ENCODE measurements at places on chromosomes 4 and X. TPM values are rescaled to one million over a fixed set of nuclear protein-coding genes. Genes with fewer than 3 reads are reported as not detected.

The ITIH6 gene
- total RNA-seq: not detected

DNA sequence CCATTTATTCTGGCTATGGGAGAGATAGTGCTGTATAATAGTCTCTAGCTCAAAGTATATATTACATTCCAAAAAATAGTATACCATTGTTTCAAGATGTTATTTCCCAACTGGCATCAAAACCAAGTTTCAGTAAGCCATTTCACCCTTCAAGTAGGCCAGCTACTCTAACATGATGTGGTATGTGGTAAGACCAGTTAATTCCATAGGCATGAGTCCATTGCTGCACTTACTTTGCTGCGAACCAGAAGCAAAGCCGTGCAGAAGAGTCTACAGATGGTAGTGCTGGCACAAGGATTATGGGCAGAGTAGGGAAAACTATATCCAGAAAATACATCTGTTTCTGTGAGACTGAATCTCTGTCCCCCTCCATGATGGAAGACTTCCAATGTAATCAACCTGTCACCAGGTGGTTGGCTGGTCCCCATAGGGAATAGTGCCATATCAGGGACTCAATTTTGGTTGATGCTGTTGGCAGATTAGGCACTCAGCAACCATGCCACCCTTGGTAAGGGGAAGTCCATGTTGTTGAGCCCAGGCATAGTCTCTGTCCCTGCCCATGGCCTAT, 49.8 kb upstream of the HSD17B10 start:
- DNase-seq: no peak

DNA sequence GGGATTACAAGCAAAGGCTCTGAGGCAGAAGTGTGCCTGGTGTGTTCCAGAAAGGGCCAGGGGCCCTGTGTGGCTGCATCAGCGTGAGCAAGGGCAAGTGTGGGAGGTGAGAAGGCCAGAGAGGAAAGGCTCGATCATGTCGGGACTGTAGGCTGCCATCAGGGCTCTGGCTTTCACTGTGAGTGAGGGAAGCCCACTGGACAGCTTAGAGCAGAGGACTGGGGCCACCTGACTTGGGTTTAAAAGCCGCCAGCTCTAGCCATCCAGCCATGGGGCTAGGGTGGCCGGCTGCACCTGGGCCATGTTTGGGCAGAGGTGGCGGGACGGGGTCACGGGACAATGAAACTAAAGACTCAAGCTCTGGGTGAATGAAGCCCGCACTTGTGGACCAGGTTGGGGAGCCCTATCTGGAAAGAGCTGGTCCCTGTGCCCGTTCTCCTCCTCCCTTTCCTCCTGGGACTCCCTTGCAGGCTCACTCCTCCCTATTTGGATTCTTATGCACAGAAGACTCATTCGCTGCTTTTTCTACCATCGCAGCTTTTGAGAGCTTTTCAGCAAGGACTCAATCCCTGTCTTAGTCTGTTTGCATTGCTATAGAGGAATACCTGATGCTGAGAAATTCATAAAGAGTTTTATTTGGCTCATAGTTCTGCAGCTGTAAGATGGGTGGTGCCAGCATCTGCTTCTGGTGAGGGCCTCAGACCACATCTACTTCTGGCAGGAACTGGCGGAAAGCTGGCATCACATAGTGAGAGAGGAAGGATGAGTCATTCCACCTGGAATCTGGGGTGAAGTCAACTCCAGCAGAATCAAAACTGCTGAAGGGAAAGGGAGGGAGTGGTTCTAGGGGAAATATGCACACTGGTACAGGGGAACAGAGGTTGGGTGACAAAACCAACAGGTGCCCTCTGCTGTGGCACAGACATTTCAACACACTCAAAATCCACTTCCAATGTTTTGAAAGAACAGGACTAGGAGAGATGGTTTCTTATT, 15.3 kb downstream of the CTAG1B start:
- no peak for DNase-seq

DNA sequence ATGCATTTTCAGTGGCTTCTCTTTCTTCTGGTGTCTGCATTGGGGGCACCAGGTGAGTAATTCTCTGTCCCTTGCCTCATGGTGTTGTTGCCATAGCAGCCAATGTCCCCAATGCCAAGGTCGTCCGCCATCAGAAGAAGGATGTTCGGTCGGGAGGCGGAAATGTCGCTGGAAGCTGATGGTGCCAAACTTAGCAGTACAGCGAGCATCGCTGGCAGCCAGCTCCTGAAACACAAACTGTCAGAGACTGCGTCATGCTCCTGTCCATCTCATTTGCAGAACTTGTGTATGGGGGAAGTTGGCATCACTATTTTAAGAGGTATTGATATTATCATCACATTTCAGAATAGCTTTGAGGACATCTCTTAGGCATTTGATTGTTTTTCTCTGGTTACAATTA, 29.1 kb upstream of the ARSD start:
- no peak for DNase-seq

Data from H7 (cell line).